ENCODE measurements at places on chromosomes 12 and 14. TPM values are rescaled to one million over a fixed set of nuclear protein-coding genes. Genes with fewer than 3 reads are reported as not detected.

Gene ATF7IP
- total RNA-seq = 26.4 TPM

Gene TCL1B
- not detected for total RNA-seq

Gene AGAP2
- 0.09 TPM for total RNA-seq

Gene TRIM9
- total RNA-seq = under 0.01 TPM

Gene PPFIBP1
- total RNA-seq = 114 TPM

Gene NAB2
- total RNA-seq = 16.8 TPM

Gene ZNF268
- total RNA-seq = 28.7 TPM

Gene EAPP
- 45.8 TPM for total RNA-seq

Gene HPD
- total RNA-seq = not detected

Gene ADCK1
- total RNA-seq = 2.9 TPM

Gene KRT8
- total RNA-seq = 20.7 TPM

Gene SCNN1A
- 0.09 TPM for total RNA-seq

Gene OR6C2
- not detected for total RNA-seq

Gene C12orf60
- total RNA-seq = 1.3 TPM

Gene FAM186B
- 0.09 TPM for total RNA-seq

Gene FAM222A
- 0.27 TPM for total RNA-seq

Gene ZNF385A
- 1.1 TPM for total RNA-seq

Gene FOXG1
- not detected for total RNA-seq

Gene FAM90A1
- not detected for total RNA-seq

Gene SLC38A4
- not detected for total RNA-seq

Gene STON2
- total RNA-seq = 0.18 TPM

Gene CLEC4A
- 0.09 TPM for total RNA-seq

Gene CCDC196
- not detected for total RNA-seq

Gene TMEM233
- 1.6 TPM for total RNA-seq

Gene SPX
- total RNA-seq = 0.09 TPM

Gene OR10G3
- total RNA-seq = not detected

Gene MMAB
- total RNA-seq = 13.8 TPM

Gene NPC2
- 208 TPM for total RNA-seq

Gene CPNE8
- 6.5 TPM for total RNA-seq

Gene LRP10
- 65.4 TPM for total RNA-seq

Gene PLEKHA5
- total RNA-seq = 12.9 TPM

Gene TEX52
- not detected for total RNA-seq

Data from endothelial cell of coronary artery (primary cell).